ENCODE measurements at places on chromosomes 7 and 10. TPM values are rescaled to one million over a fixed set of nuclear protein-coding genes. Genes with fewer than 3 reads are reported as not detected.

The PSMA2 gene
- 290 TPM for polyA plus RNA-seq

The ITPRID1 gene
- not detected for polyA plus RNA-seq

The FXYD4 gene
- polyA plus RNA-seq: not detected

The LBX1 gene
- polyA plus RNA-seq: not detected

The OR2A7 gene
- polyA plus RNA-seq: 2.5 TPM

The PNLIPRP2 gene
- polyA plus RNA-seq: not detected
